ENCODE measurements at places on chromosomes 11 and 22.

- no peak for DNase-seq
Observed at GRCh38 chr11:71435278-71435951, 12.8 kb downstream of the DHCR7 start.

DNA sequence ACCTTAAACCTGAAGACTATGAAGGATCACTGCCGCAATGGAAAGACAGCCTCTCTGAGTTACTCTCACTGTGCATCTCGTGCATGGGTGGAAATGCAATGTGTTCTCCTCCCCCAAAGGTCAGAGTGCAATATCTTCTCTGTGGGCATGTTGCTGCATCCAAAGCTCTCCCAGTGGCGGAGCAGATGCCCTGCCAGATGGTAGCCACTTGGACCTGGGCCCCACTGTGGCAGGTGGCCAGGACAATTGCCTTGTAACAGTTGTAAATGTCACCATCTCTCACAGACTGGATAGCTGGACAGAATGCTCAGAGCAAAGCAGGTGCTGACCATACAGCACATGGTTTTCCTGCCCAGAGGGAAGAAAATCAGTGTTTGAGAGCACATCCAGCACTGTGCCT, 542.0 kb downstream of the FAM181B start:
- DNase-seq: no peak

GRCh38 chr11:19957294-19957943, 202.9 kb downstream of the DBX1 start:
- DNase-seq: no peak

DNA sequence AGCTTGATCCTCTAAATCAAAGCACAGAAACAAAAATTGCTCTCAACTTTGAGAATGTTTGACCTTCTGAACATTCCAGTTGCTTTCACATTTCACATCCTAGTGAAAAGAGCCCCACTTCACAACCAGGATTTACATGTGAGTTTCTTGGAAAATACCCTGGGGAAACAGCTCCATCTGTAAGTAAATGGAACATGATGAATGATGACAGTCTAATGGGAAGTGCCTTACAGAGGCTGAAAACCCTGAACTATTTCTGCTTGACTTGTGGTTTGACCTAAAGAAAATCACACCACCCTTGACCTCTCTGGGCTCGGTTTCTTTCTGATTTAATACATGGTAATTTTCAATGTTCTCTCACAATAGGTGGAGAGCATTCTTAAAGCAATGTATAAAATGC, 499.4 kb upstream of the API5 start:
- DNase-seq: no peak

GRCh38 chr11:126978165-126978564, 22.4 kb downstream of the KIRREL3 start:
- no peak for DNase-seq

GRCh38 chr11:12160231-12160630, 49.8 kb downstream of the MICAL2 start:
- no peak for DNase-seq

DNA sequence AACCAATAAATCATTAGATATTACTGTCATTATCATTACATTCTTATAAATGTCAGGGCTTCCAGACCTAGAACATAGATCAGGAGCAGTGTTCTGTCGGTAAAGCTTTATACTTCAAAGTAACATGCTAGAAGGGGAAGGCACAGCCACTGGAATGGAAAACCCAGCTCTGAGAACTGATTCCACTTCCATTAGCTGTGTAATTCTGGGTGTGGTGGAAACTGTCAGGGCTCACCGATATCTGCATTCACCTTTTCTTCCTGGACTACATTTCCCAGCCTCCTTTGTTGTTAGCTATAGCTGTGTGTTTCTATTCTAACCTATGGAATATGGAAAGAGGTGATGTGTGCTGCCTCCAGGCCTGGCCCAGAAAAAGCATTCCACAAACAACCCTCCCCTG, 585.8 kb downstream of the BUD13 start:
- DNase-seq: no peak

GRCh38 chr22:31754813-31755212, 994 bp downstream of the DEPDC5 start:
- DNase-seq: no peak

- no peak for DNase-seq
Observed at GRCh38 chr11:92413757-92414513, 189.3 kb downstream of the FAT3 start.
